LHCN-M2 (cell line): ENCODE measurements at places on chromosomes 5 and 9.

DNA sequence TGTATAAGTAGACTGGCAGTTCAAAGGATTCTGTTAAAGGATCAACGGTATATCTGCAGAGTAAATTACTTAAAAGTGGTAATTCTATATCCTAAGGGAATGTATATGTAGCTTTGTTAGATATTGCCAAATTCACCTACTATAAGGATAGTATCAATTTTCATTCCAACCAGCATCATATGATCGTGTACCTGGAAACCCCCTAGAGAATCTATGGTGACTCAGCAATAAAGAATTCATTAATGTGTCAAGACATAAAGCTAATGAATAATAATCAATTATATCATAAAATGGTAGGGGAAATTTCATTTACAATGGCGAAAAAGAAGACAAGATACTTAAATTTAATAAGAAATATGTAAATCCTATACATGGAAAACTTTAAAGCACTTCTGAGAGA lies 234.1 kb upstream of the ACTBL2 start:
- no peak for DNase-seq

GRCh38 chr5:138869763-138870500 lies 5.2 kb downstream of the LRRTM2 start:
- DNase-seq = peak; percentile 64

- DNase-seq = peak; percentile 20
Measured at GRCh38 chr9:110452227-110452801, 114.7 kb upstream of the TXNDC8 start.

DNA sequence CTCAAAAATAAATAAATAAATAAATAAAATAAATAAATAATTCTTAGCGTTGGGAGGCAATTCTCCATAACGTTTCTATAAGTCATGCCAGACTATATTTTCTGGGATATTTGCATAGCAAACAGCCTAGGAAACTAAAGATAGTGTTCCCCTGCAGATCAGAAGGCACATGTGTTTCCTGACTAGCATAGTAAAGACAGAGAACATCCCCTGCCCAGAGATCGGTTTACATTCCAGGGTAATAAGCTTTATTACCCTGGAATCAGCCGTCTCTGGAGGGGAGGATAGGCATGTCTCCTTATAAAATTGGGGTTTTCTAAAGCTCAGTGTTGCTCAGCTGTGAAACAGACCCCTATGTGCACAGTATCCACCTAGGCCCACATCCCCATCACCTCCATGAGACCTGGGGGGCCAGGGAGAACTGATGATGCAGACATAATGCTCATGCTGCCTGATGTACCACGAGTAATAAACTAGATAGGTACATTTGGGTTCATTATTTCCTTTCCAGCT lies 36.9 kb upstream of the IFNK start:
- no peak for DNase-seq

- peak; percentile 67 for DNase-seq
Measured at GRCh38 chr9:22214021-22214420, 204.9 kb upstream of the CDKN2B start.

DNA sequence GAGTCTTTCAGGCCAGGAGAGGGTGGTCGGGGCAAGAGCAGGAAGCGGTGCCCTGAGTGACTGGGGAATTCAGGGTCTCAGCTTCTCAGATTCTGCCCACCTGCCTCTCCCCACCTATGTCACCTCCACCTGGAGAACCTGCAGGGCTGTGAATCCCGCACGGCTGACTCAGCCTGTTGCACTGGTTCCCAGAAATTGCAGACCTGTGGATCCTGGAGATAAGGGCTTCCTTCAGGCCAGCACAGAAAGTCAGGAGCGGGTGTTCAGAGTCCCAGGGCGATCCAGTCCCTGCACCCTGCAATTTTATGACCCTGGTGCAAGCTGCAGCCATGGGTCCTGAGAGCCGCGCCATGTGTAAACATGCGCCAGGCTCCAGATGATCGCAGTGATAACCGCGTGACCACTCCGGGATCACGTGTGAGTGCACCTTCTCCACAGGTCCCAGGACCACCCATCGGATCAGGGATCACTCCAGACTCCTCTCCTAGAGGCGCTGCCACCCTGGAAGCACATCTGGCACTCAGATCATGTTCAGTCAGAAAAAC lies 17.8 kb downstream of the IRX4 start:
- no peak for DNase-seq

GRCh38 chr5:1801967-1802295 lies 724 bp downstream of the NDUFS6 start:
- DNase-seq = no peak

DNA sequence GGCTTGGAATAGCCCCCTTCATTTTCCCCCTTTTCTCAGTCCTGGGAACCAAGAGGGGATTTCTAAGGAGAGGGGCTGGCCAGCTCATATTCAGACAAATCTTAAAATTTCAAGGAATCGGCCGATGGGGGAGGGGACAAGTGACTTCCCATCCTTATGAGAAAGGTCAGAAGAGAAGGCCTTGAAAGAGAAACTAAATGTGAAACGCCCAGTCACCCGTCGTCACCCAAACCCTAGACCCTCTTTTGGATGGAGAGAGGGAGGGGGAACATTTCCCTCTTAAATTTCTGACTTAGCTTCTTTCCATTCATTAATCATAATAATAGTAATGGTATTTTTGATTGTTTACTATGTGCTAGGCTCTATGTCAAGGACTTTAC lies 850 bp upstream of the CCL19 start:
- DNase-seq = no peak

DNA sequence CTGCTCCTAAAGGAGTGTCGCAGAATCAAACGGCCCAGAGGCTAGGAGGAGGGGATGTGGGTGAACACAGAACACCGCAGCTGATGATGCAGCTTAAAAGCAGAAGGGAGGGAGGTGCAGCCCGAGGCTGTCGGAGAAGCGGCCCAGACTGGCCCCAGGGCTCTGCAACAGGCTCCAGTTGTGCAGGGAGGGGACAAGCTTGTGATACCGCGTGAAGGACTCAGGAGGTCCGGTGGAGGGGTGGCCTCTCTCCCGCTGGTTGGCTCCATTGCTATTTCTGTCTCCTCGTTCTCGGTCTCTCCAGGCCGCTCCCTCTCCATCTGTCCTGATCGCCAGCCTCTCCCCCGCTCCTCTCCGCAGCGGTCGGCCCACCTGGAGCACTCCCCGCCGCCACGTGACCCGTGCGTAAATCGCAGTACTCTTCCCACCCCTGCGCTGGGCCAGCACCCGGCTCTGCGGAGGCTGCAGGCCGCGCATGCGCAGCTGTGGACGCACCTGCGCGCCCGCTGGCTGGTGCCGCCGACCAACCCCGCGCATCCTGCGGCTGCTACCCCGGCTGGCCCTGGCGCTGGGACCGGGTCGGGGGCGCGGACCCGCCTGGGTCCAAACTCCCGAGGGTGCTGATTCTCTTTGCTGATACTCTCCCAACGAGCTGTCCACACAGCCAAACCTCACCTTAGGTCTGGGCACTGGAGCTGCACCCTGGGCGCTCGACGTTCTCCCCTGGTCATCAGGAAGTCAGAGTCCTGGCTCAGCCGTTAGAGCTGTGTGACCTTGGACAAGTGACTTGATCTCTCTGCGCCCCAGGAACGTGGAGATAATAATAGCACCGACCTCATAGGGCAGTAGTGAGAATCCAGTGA lies 3.7 kb upstream of the STXBP1 start:
- DNase-seq = no peak

DNA sequence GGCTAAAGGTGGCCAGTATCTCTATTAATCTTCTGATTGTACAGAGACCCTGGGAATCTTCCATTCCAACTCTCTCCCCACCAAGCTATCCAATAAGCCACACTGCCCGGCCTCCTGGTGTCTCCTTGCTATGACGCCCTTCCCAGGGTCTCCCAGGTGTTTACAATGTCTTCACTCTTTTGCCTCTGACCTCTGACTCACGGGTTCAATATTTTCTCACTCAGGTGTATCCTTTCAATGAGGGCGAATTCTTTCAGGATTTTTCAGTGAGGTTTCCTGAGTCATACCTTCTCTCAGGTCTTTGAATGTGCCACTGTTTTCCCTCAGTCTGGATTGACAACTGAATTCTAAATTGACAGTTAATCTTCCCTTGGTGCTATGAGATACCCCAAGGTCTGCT lies 53.7 kb upstream of the IRX4 start:
- no peak for DNase-seq

GRCh38 chr9:130183133-130183762 lies 11.0 kb downstream of the NCS1 start:
- peak; percentile 81 for DNase-seq

GRCh38 chr5:150058480-150059126 lies 27.8 kb downstream of the CSF1R start:
- peak; percentile 98 for DNase-seq

DNA sequence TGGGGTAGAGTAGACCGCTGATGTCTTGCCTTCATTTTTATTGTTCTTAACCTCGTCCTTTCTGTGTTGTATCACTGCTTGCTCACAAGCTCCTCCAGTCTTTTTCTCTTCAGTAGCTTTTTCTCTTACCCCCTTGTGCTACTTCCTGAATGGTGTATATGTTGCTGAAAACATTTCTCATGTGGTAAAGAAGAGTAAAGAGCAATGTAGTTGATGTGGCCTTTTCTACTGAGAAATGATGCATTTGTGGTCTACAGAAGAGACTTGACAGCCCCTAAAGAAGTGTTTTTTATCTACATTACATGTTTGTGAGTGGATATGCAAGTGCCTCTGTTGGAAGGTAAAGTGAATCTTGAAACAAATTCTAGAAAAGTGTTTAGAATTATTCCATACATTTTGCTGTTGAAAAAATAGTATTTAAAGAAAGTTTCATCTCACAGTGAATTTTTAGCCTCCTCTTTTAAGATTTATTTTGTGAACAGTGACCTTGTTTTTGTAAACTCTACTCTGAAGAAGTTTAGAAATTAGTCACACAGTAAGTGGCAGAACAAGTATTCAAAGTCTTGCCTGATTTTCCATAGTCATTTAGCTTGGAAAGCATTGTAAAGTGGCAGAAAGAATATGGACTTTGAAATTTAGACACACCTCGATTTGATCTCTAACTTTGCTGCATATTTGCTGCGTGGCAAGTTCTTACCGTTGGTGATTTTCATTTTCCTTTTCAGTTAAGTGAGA lies 17.4 kb downstream of the CDC42SE2 start:
- no peak for DNase-seq

DNA sequence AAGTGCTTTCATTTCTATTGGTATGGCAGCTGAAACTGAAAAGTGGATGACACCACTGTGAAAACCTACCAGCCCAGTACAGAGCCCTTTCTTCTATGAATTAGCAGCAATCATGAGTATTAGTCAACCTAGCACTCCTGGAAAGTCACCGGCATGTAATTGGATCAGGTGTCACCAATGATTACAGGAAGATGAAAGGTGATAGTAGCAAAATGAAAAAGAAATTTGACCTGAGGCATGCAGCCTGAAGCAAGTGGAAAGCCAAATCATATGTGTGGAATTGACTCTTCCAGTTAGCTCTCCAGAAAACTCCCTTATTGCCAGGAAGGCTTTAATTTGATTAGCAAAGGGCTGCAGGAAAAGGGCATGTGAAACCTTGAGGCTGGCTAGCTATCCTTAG lies 81.2 kb upstream of the NAA35 start:
- DNase-seq = no peak

GRCh38 chr9:72534931-72535330 lies 13.5 kb downstream of the TMC1 start:
- no peak for DNase-seq

- no peak for DNase-seq
Measured at GRCh38 chr9:93258419-93258817, 74.5 kb downstream of the WNK2 start.

GRCh38 chr9:91495450-91495849 lies 71.8 kb upstream of the NFIL3 start:
- peak; percentile 84 for DNase-seq
